Kidney (tissue), 22 donors: ENCODE measurements at places on chromosomes 4 and X. TPM values are rescaled to one million over a fixed set of nuclear protein-coding genes. Genes with fewer than 3 reads are reported as not detected.

DNA sequence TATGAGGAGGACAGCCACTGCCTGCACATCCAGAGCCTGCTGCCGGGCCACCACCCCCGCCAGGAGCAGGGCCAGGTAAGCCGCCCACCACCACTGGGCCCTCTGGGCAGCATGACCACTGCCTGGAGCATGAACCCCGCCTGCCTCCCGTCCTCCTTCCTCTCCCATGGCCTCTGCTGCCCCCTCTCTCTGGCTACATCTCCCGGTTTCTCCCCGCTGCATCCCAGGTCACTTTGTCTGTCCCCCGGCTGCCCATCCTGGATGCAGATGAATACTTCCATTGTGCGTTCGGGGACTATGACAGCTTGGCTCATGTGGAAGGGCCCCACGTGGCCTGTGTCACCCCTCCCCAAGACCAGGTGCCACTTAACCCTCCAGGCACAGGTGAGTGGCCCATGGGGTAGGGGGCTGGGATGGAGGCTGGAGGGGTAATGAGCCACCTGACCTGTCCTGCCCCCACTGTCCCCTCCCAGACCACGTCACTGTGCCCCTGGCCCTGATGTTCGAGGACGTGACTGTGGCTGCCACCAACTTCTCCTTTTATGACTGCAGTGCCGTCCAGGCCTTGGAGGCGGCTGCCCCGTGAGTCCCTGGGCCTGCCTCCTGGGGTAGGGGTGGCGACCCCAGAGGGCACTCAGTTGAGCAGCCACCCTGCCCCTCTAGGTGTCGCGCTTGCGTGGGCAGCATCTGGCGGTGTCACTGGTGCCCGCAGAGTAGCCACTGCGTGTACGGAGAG is 6.0 kb downstream of the PLXNB3 start:
- no peak overlapping the region for H3K4me3 ChIP-seq
- no peaks in the 10 kb centered on the region for H3K36me3 ChIP-seq
- no peaks in the 10 kb centered on the region for H3K27me3 ChIP-seq
- H3K4me1 ChIP-seq = no peaks in the 10 kb centered on the region

GRCh38 chr4:100269446-100269845 is 79.2 kb upstream of the DDIT4L start:
- no peak overlapping the region for H3K4me3 ChIP-seq
- DNase-seq = no peak
- no peaks in the 10 kb centered on the region for H3K27me3 ChIP-seq
- H3K27ac ChIP-seq = no peak overlapping the region
- no peaks in the 10 kb centered on the region for H3K36me3 ChIP-seq

DNA sequence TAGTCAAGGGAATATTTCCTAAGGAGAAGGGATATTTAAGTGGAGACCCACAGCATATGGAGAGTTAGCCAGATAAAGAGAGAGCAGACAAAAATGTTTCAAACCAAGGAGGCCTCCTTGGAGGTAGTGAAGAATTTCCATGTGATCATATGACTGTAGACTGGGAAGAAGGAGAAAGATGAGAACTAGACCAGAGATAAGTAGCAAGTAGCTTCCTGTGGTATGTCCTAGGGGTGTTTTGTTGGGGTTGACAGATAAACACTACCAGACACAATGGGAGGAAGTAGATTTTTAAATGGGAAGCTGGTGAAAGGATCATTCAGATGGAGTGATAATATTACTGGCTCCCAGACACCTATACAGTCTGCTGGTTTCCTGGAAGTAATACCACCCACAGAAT is 13.6 kb downstream of the SYAP1 start:
- H3K27me3 ChIP-seq = no peaks in the 10 kb centered on the region
- peaks cover 5% of the 10 kb centered on the region for H3K36me3 ChIP-seq
- no peaks in the 10 kb centered on the region for H3K4me1 ChIP-seq
- H3K27ac ChIP-seq = no peak overlapping the region

The CLGN gene
- total RNA-seq = 0.44 TPM

- no peaks in the 10 kb centered on the region for H3K36me3 ChIP-seq
- no peaks in the 10 kb centered on the region for H3K4me1 ChIP-seq
- no peak overlapping the region for H3K27ac ChIP-seq
- H3K4me3 ChIP-seq = no peak overlapping the region
- H3K27me3 ChIP-seq = no peaks in the 10 kb centered on the region
Observed at GRCh38 chrX:153967536-153968224, 3.9 kb downstream of the HCFC1 start.

- no peaks in the 10 kb centered on the region for H3K27me3 ChIP-seq
- no peak for DNase-seq
- H3K36me3 ChIP-seq = no peaks in the 10 kb centered on the region
- no peak overlapping the region for H3K4me3 ChIP-seq
- no peak overlapping the region for H3K27ac ChIP-seq
Observed at GRCh38 chr4:56288663-56289062, 98.6 kb downstream of the AASDH start.

The NPY2R gene
- total RNA-seq = 0.54 TPM

DNA sequence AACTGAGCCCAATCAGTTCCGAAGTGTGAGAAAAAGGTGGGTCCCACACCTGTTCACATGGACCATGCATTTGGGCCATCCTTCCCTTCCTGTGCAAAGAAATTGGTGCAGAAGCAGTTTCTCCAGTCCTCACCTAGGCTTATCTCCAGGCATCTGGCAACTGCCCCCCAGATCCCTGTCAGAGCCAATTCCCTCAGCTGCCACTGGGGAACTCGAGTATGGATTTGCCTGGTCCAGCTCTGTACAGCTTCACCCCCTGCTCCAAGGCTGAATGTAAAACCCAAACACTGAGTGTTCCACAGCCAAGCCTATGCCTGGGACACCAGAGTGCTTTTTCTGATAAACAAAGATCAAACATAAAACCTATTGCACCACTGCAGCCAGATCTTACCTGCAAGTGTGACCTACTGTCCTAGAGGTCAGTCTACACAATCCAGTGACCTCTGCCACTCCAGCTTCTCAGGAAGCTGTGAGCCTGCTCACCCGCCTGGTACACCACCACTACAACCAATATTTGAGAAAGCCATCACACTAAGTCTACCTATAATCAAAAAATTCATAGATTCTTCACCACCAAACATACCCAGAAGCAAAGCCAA is 136.4 kb downstream of the STPG2 start:
- H3K36me3 ChIP-seq = no peaks in the 10 kb centered on the region
- no peak overlapping the region for H3K4me3 ChIP-seq
- no peaks in the 10 kb centered on the region for H3K4me1 ChIP-seq
- no peak overlapping the region for H3K27ac ChIP-seq
- DNase-seq = no peak

The RBM47 gene
- 124 TPM for total RNA-seq

- H3K27me3 ChIP-seq = no peaks in the 10 kb centered on the region
- no peak overlapping the region for H3K27ac ChIP-seq
- H3K4me1 ChIP-seq = no peaks in the 10 kb centered on the region
Observed at GRCh38 chrX:136318156-136318555, 17.4 kb downstream of the ADGRG4 start.

DNA sequence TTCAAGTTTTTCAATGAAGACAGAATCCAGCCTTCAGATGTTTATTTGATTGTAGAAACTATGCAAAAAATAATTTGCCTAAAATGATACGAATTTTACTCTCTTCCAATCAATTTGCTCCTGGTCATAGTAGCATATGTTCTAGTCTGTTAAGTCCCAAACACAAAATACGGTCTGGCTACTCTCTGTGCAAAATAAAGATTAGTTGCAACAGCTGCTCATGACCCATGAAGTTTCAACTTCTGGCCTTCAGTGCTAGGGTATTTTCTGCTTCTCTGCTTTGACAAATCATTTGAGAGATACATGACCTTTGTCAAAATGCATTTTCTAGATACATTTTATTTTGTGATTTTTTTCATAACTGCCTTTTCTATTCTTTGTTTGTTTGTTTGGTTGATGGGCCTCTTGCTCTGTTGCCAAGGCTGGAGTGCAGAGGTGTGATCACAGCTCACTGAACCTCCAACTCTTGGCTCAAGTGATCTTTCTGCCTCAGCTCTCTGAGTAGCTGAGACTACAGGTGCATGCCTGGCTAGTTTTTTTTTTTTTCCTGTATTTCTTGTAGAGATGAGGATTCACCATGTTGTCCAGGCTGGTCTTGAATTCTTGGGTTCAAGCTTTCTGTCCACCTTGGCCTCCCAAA is 55.2 kb downstream of the TACR3 start:
- H3K36me3 ChIP-seq = no peaks in the 10 kb centered on the region
- no peaks in the 10 kb centered on the region for H3K27me3 ChIP-seq
- no peak for DNase-seq
- H3K27ac ChIP-seq = no peak overlapping the region
- H3K4me3 ChIP-seq = no peak overlapping the region

The GPM6B gene
- total RNA-seq = 16.0 TPM

GRCh38 chr4:87680271-87680670 is 30.2 kb downstream of the DMP1 start:
- H3K4me1 ChIP-seq = no peaks in the 10 kb centered on the region
- H3K4me3 ChIP-seq = no peak overlapping the region
- H3K36me3 ChIP-seq = no peaks in the 10 kb centered on the region
- H3K27ac ChIP-seq = no peak overlapping the region
- H3K27me3 ChIP-seq = no peaks in the 10 kb centered on the region

DNA sequence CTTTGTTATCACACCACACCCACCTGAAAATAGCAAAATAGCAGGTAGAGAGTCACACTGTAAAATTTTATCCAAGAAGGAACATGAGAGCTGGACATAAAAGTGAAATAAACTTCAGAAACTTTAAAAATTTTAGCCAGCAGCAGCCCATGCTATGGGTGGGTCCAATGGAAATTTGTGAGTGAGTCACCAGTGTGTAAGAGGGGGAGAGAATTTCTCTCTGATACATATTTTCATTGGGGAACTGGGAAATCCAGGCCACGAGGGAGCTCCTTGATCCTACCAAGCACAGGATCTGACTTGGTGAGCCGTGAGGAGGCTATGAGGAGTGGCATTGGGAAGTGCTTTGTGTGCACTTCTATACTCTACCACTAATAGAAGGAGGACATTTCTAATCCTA is 136.3 kb downstream of the FAAH2 start:
- H3K27ac ChIP-seq = no peak overlapping the region
- peaks cover 3% of the 10 kb centered on the region for H3K36me3 ChIP-seq
- no peak overlapping the region for H3K4me3 ChIP-seq
- H3K27me3 ChIP-seq = no peaks in the 10 kb centered on the region

DNA sequence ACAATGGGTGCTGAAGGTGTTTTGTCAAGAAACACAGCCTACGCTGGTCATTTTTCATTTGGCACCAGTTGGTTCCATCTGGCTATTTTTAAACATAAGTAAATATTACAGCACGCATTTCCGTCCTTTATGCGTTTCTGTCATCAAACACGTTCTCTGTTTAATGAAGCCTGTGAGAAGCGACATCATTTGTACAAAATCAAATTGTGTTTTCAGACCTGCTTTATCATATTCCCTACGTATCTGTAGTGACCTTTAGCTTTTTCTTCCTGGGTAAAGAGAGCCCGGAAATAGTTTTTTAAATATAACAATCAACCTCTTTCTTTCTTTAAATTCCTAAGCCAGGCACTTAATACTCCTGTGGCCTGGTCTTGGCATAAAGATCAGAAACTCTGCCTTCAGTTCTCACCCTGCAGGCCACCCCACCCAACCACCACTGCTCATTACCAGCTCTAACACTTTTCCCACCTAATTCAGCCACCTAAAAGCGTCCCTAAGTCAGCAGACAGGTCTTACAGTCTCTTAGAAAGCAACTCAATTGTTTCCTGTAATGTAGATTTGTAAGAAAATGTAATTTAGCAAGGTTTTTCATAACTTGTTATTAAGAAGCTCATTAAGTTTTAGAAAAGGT is 30.4 kb downstream of the ACSL1 start:
- no peak overlapping the region for H3K4me3 ChIP-seq
- peaks cover 23% of the 10 kb centered on the region for H3K36me3 ChIP-seq
- H3K27me3 ChIP-seq = no peaks in the 10 kb centered on the region
- peaks cover 15% of the 10 kb centered on the region for H3K4me1 ChIP-seq

The C4orf36 gene
- total RNA-seq = 2.0 TPM

DNA sequence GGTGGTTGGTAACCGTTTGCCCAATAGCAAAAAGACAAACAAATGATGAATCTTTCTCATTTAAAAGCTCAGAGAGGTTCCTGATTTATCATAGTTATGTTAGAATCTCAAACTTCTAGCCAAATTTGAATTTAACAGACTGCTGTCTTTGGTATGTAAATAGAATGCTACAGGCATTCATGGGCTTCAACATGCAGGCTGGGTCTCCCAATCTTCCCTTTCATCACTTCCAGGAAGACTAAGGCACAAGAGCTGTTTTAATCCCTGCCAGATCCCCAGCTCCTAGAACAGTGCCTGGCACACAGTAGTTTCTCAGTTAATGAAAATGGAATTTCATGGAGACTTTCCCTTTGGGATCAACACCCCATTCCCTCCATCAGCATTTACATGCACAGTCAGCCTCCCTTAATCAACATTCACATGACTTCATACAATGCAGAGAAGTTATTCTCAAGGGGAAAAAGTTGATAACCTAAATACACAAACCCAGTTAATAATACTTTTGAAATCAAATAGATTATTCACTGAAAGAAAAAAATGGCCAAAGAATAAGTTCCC is 107.6 kb upstream of the C1QTNF7 start:
- no peaks in the 10 kb centered on the region for H3K4me1 ChIP-seq
- no peaks in the 10 kb centered on the region for H3K27me3 ChIP-seq
- H3K36me3 ChIP-seq = no peaks in the 10 kb centered on the region

GRCh38 chr4:108636246-108636645 is 14.2 kb upstream of the OSTC start:
- H3K4me1 ChIP-seq = no peaks in the 10 kb centered on the region
- DNase-seq = no peak
- no peak overlapping the region for H3K27ac ChIP-seq
- no peak overlapping the region for H3K4me3 ChIP-seq
- no peaks in the 10 kb centered on the region for H3K27me3 ChIP-seq

DNA sequence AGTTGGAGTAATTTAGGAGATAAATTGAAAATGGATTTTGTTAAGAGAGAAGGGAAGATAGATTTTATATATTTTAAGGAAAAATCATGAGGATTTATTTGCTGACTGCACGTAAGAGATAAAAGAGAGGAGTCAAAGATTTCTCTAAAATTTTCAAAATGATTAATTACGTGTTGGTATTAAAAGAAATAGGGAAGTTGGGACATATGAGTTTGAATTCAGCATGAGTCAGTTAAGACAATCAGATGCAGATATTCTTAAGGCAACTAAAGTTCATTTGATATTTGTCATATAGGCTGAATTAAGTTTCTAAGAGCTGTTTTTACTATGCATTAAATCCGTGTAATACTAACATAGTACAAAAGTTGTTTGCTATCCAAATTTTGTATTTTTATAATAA is 46.9 kb downstream of the TET2 start:
- H3K4me3 ChIP-seq = no peak overlapping the region
- H3K4me1 ChIP-seq = no peaks in the 10 kb centered on the region
- H3K27me3 ChIP-seq = no peaks in the 10 kb centered on the region
- H3K36me3 ChIP-seq = no peaks in the 10 kb centered on the region
- no peak overlapping the region for H3K27ac ChIP-seq
- DNase-seq = no peak

GRCh38 chr4:11416767-11417113 is 12.0 kb downstream of the HS3ST1 start:
- H3K36me3 ChIP-seq = no peaks in the 10 kb centered on the region
- H3K27ac ChIP-seq = no peak overlapping the region
- H3K4me1 ChIP-seq = no peaks in the 10 kb centered on the region
- H3K4me3 ChIP-seq = no peak overlapping the region
